ENCODE measurements at places on chromosomes 2 and 18.
A peak's percentile ranks its signal among the peaks of the same experiment; 100 is the strongest.

- no peak for DNase-seq
Measured at GRCh38 chr2:66432801-66433694, 1.9 kb upstream of the MEIS1 start.

GRCh38 chr2:167793725-167794124 is 453.7 kb downstream of the STK39 start:
- no peak for DNase-seq

DNA sequence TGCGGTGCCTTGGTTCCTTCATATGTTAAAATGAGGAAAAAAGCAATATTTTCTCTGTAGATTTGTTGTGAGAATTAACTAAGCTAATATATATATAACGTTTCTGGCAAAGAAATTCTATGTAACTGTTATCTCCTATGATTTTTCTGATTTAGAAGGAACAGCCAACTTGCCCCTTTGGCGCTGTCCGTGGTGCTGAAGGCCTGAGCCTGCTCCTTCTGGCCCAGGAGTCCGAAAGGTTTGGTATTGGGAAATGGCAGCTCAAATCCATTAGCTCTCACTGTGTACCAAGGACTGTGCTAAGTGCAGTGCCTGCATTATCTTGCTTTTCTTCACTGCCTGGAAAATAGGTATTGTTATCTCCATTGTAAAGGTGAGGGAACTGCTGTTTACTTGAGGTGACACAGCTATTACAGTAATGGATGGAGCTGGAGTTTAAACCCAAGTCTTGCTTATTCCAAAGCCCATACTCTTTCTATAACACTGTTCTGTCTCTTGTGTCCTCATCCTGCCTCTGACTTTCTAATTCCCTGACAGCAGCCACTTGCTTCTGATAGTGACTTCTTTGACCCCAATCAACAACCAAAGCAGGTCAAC is 52.2 kb downstream of the C1QL2 start:
- peak; percentile 32 for DNase-seq

DNA sequence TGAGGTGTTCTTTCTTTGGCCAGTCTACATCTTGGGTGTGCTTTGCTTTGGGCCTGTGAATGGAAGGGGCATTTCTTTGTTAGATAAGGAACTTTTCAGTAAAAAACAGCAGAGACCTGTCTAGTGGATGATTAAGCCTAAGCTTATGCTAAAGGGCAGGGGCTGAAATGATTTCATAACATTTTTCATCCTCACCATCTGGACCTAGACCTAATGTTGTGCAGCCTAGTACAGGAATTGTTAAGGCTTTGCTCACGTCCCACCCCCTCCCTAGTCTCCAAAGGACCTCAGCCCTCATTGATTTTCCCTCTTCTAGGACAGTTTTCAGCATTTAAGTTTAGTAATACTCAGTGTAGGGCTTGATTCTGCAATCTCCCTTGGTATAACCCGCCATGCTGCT is 111.8 kb downstream of the PRKCE start:
- no peak for DNase-seq

DNA sequence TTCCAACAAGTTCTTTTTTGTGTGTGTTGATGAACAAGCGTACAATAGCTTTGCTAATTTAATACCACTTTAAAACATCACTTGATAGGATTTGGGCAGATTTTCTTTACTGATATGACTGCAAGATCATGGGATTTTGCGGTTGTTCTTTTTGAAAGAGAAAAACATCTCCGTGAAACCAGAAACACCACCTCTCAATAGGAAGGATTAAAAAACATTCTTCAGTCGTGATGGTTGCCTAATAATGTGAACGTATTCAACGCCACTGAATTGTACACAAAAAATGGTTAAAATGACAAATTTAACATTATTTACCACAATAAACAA is 19.3 kb downstream of the RBMS1 start:
- DNase-seq: peak; percentile 59

GRCh38 chr2:43818761-43819160 is 19.9 kb downstream of the ABCG5 start:
- DNase-seq: no peak

DNA sequence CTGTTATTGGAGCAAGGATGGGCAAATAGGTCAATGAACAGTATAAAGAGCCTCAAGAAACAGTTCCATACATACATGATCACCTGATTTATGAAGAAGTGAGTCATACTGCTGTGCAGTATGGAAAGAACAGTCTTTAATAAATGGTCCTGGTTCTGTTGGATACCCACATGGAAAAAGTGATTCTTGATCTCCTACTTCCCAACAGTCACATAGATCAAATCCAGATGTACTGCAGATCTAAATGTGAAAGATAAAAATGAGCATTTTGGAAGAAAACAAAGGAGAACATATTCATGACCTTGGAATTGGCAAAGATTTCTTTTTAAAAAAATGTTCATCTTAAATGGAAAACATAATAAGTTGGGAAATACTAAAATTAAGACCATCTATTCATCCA is 75.8 kb downstream of the CCDC148 start:
- no peak for DNase-seq

DNA sequence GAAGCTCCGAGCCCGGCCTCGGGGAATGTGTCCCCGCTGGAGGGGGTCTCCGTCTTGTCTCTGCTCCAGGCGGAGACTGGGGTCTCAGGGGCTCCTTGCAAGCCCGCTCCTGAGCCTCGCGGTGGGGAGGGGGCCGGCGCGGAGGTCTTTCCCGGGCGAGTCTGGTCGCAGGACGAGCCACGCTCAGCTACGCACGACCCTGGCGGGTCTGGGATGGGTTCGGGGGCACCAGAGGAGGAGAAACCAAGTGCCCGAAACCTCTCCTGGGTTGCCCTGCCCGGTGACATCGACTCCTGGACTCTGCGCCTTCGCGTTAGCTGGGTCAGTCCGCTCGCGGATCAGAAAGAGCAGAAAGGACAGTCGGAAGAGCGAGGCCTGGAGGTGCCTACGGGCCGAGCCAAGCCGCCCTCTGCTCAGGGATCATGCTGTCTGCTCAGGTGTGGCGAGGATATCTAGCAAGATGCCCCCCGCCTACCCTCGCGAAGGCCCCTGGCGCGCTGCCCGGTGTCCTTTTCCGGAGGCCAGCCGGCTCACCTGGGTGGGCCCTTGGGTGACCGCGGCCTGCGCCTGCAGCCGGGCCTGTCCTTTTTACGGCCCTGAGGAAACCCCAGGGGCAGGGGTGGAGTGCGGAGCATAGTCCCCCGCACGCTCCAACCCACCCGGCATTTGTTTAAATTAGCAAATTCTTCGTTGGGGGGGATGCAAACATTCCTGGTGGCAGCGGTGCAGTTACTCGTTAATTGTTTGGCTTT is 58.7 kb downstream of the SNORC start:
- DNase-seq: no peak

DNA sequence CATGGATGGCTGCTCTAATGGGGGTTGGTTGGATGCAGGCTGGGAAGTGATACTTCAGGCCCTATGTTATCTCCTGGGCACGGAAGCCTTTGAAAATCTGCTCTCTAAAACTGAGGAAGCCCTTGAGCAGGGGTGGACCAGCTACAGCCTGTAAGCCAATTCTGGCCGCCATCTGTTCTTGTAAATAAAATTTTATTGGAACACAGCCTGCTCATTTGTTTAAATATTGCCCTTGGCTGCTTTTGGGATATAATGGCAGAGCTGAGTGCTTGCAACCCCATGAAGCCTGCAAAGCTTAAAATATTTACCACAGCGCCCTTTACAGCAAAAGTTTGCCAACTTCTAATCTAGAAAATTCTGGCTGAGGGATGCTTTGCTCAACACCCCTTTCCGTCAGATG is 11.9 kb upstream of the IGFBP2 start:
- no peak for DNase-seq

- no peak for DNase-seq
Measured at GRCh38 chr2:2527148-2527547, 196.1 kb upstream of the MYT1L start.

DNA sequence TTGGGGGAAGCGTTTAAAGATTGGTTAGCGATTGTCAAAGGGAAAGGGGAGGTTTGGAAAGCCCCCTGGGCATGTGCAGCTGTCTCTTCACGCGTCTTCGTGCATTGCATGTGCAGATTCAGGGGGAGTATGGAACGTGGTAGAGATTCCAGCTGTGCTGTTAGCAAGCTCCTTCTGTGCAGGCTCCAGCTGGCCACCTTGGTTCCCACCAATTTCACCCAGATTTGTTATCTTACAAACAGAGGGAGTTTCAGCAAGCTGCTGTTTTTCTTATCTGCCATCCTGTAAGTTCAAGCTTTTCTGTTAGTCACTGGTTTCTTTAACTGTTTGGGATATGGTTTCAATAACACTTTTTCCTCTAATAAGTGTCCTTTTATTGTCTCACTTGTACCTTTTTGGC is 30.4 kb downstream of the FARP2 start:
- DNase-seq: no peak

- DNase-seq: no peak
Measured at GRCh38 chr2:64862623-64863022, 126.6 kb upstream of the SLC1A4 start.

GRCh38 chr2:183250061-183250460 is 125.8 kb downstream of the NUP35 start:
- DNase-seq: no peak

- DNase-seq: no peak
Measured at GRCh38 chr2:47208852-47209606, 53.9 kb upstream of the STPG4 start.

GRCh38 chr18:79554945-79555645 is 124.5 kb upstream of the CTDP1 start:
- DNase-seq: no peak

GRCh38 chr2:12965540-12966269 is 249.0 kb downstream of the TRIB2 start:
- DNase-seq: no peak

DNA sequence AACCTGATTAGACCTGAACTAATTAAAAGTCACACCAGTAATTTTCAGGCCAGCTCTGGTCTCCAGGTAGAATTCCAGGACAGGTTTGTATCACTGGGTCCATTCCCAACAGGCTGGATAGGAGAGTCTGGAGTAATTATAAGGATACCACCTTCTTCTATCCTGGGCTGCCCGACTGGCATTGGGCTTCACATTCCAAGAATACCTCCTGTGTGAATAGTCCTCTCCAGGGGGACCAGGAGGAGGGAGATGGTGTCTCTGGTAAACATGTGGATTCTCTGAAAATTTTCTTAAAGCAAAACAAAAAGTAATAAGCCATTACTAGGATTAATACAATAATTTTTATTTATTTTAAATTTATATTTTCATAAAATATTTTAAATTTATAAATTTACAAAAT is 17.3 kb downstream of the DUSP11 start:
- no peak for DNase-seq

- DNase-seq: no peak
Measured at GRCh38 chr2:161170377-161170776, 10.1 kb downstream of the TANK start.

GRCh38 chr2:196987649-196988364 is 61.3 kb upstream of the PGAP1 start:
- DNase-seq: no peak

Measured in T-helper 2 cell (primary cell).